Esophagus muscularis mucosa (tissue), 4 donors: ENCODE measurements at places on chromosomes 1 and 21. TPM values are rescaled to one million over a fixed set of nuclear protein-coding genes. Genes with fewer than 3 reads are reported as not detected.

IVL gene
- total RNA-seq: not detected

DNA sequence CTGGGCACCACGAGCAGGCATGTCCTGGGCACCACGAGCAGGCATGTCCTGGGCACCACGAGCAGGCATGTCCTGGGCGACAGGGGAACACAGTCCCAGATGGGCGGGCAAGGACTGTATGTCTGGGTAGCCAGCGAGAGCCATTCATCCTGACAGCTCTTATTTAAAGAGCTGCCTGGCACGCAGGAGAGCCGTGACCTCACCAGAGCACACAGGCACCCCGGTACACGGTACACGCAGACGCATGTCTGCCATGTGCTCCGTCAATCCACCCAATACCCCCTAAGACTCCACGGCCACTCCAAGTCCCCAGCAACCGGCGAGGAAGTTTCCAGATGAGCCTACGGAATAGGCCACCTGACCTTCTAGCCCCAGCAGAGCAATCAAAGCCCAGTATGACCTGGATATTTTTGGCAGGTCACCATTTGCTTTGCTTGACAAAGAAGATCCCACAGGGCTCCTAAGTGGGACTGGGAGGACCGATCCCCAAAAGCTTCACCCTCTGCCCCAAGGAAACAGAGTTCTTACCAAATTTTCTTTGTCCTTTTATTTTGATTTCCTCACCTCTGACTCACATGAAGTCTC lies 51.7 kb downstream of the CASZ1 start:
- H3K27ac ChIP-seq: no peak overlapping the region
- DNase-seq: no peak
- no peaks in the 10 kb centered on the region for H3K36me3 ChIP-seq
- H3K27me3 ChIP-seq: no peaks in the 10 kb centered on the region
- no peaks in the 10 kb centered on the region for H3K4me1 ChIP-seq

MRTO4 gene
- 18.1 TPM for total RNA-seq

GRCh38 chr1:63127376-63127775 lies 195.0 kb upstream of the FOXD3 start:
- no peaks in the 10 kb centered on the region for H3K27me3 ChIP-seq
- no peaks in the 10 kb centered on the region for H3K4me1 ChIP-seq
- no peak for DNase-seq
- no peak overlapping the region for H3K4me3 ChIP-seq
- no peaks in the 10 kb centered on the region for H3K36me3 ChIP-seq

GRCh38 chr1:218865591-218865990 lies 308.1 kb upstream of the LYPLAL1 start:
- no peak for DNase-seq
- H3K4me1 ChIP-seq: no peaks in the 10 kb centered on the region
- H3K36me3 ChIP-seq: no peaks in the 10 kb centered on the region
- H3K4me3 ChIP-seq: no peak overlapping the region

OR10J1 gene
- total RNA-seq: not detected

- H3K4me1 ChIP-seq: no peaks in the 10 kb centered on the region
- H3K27ac ChIP-seq: no peak overlapping the region
- no peak overlapping the region for H3K4me3 ChIP-seq
These were observed 184.9 kb downstream of the IGSF21 start for GRCh38 chr1:18292531-18292930.

ADCY10 gene
- under 0.01 TPM for total RNA-seq

ELK4 gene
- total RNA-seq: 18.7 TPM

DNA sequence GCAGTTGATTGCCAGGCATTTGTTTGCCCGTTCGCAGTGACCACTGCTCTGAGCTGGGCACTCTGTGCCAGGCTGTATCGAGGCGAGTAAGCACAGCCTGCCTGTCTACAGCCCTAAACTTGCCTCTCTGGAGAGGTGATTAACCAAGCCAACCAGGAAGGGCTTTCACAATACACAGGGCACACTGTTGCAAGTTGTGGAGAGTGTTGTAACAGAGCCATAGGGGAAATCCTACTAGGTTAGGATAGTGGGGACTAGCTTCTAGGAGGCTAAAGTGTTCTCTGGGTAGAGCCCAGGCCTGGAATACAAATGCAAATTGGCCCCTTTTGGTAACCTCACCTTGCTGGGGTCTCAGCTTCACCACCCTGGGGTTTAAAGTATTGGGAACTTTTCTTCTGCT lies 23.8 kb downstream of the PRDM2 start:
- no peaks in the 10 kb centered on the region for H3K27me3 ChIP-seq
- H3K36me3 ChIP-seq: peaks cover 5% of the 10 kb centered on the region
- no peak overlapping the region for H3K27ac ChIP-seq

GRCh38 chr1:183023601-183024316 lies 539 bp downstream of the LAMC1 start:
- H3K4me3 ChIP-seq: peak overlapping the region; percentile 92
- H3K27me3 ChIP-seq: no peaks in the 10 kb centered on the region
- no peaks in the 10 kb centered on the region for H3K36me3 ChIP-seq
- H3K4me1 ChIP-seq: peaks cover 52% of the 10 kb centered on the region
- peak overlapping the region; percentile 100 for H3K27ac ChIP-seq

- H3K27me3 ChIP-seq: peaks cover 46% of the 10 kb centered on the region
- H3K4me1 ChIP-seq: no peaks in the 10 kb centered on the region
- H3K4me3 ChIP-seq: no peak overlapping the region
- no peak overlapping the region for H3K27ac ChIP-seq
- H3K36me3 ChIP-seq: no peaks in the 10 kb centered on the region
- DNase-seq: no peak
These were observed 19.5 kb upstream of the PADI1 start for GRCh38 chr1:17185485-17185860.

- peaks cover 76% of the 10 kb centered on the region for H3K4me1 ChIP-seq
- H3K27ac ChIP-seq: peak overlapping the region; percentile 56
- no peak overlapping the region for H3K4me3 ChIP-seq
These were observed 43.3 kb downstream of the GPR3 start for GRCh38 chr1:27435566-27436203.

- no peak overlapping the region for H3K4me3 ChIP-seq
- DNase-seq: no peak
These were observed 73.3 kb downstream of the EVI5 start for GRCh38 chr1:92711473-92712165.

DNA sequence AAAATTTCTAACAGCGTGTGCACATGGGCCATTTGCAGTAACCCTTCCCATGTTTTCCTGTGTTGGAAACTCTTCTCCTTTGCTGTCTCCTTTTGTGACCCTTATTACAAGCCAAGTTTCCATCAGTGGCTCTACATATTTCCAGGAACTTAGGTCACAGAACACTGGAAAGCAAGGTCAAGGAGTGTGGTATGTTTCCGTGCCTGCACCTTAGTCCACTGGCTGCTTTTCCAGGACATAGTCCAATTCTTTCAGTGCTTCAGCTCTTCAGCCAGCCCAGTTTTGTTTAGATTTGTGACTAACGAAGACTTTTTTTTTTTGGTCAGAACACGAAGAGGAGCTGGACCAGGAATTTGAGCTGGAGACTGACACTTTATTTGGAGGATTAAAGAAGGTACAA lies 33.8 kb downstream of the HHAT start:
- no peak overlapping the region for H3K4me3 ChIP-seq
- H3K27me3 ChIP-seq: no peaks in the 10 kb centered on the region
- H3K36me3 ChIP-seq: no peaks in the 10 kb centered on the region
- peak overlapping the region; percentile 64 for H3K27ac ChIP-seq
- H3K4me1 ChIP-seq: peaks cover 16% of the 10 kb centered on the region

TAF12 gene
- 17.6 TPM for total RNA-seq

SPATA21 gene
- total RNA-seq: not detected

LCK gene
- 2.8 TPM for total RNA-seq

- H3K4me3 ChIP-seq: peak within 1 kb of the TSS; percentile 92
- H3K27ac ChIP-seq: peak within 1 kb of the TSS; percentile 85
- H3K36me3 ChIP-seq: no peaks in the 10 kb centered on the region
- no peaks in the 10 kb centered on the region for H3K27me3 ChIP-seq
- peaks cover 35% of the 10 kb centered on the region for H3K4me1 ChIP-seq
These were observed at the start of gene GPR161 for GRCh38 chr1:168136709-168137514. Gene GPR161 (minus strand): TSS chr1:168136930. CDS start chr1:168104850, 32,080 bp downstream.

PLD5 gene
- total RNA-seq: 0.33 TPM

SMPDL3B gene
- total RNA-seq: 0.58 TPM

GRCh38 chr1:41861535-41862383 lies 57.0 kb downstream of the HIVEP3 start:
- no peaks in the 10 kb centered on the region for H3K36me3 ChIP-seq
- peaks cover 5% of the 10 kb centered on the region for H3K4me1 ChIP-seq
- no peak overlapping the region for H3K4me3 ChIP-seq
- no peaks in the 10 kb centered on the region for H3K27me3 ChIP-seq

SPRR4 gene
- total RNA-seq: not detected

LRRIQ3 gene
- 0.17 TPM for total RNA-seq

KIF21B gene
- 2.2 TPM for total RNA-seq

DNA sequence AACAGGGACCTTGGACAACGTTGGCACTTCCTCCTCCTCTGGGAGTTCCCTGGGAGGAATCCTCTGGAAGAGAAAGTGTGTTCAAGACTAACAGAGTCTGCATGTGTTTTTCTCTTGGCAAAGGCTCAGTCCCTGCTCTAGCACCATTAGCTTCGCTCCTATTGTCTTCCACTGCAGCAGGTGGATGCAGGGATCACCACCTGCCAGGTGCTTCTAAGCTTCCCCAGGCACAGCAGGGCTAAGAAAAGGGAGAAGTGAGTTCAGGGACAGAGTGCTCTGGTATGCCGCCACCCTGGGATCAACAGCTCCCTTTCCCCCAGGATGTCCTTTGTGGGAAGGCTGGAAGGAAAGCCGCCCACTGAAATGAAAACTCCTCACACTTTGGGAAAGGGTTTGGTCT lies 43.9 kb upstream of the IL20 start:
- H3K4me1 ChIP-seq: peaks cover 19% of the 10 kb centered on the region
- no peak overlapping the region for H3K4me3 ChIP-seq
- no peak overlapping the region for H3K27ac ChIP-seq
- no peaks in the 10 kb centered on the region for H3K27me3 ChIP-seq
- no peaks in the 10 kb centered on the region for H3K36me3 ChIP-seq

DNA sequence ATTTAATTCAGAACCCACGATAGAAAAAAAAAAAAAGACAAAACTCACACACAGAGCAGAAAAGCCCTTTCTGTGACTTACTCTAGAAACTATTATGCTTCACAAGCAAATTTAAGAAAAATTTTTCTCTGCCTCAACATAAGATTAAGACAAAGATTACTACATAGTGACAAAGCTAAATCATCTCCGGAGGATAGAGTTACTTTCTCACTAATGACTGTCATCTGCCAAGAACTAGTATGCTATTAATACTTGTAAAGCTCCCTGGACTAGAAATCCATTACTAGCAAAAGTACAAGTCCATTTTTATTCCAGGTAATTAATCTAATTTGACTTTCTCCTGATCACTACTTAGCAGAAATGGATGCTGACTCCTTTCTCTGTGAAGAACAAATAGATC lies 25.9 kb downstream of the GREM2 start:
- no peaks in the 10 kb centered on the region for H3K36me3 ChIP-seq
- H3K27me3 ChIP-seq: no peaks in the 10 kb centered on the region
- no peak for DNase-seq
- H3K4me3 ChIP-seq: no peak overlapping the region
- no peaks in the 10 kb centered on the region for H3K4me1 ChIP-seq

DNA sequence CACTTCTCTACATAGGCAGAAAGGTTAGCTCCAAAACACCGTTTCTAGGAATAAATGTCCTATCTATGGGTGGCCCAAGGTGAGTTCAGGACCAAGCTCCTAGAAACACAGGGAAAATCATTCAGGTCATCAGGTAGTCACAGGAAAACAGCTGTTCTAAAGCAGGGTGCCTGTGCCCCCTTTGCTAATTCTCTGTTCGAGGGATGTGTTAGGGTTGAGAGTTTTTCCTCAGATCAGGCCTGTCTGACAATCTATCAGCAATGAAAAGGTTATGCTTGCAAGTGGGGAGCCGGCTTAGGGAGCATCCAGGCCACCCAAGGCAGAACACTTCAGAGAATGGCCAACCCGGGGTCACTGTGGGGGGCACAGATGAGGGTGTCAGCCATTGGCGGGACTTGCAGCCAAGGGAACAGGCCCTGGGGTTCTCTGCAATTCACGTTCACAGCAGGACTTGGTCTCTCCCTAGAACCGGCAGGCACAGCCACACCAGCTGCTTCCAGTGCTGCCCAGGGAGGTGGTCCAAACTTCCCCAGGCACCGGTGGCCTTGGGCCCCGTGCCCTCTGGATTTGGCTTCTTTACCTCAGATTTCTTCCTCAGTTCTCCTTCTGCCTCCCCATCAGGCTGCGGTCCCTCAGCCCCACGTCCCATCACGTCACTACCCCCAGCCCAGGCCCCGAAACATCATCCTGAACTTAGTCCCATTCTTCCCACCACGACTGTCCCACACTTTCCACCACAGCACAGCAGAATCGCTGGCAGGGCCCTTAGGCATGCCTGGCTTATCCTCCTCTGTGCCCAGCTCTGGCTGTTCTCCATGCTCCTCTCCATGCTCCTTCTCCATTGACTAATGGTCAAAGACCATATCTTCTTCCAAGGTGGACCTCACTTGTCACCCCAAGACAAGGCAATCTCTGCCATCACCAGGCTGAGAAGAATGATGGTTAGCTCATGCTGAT lies 11.0 kb downstream of the CD2 start:
- DNase-seq: no peak
- H3K27ac ChIP-seq: no peak overlapping the region
- no peaks in the 10 kb centered on the region for H3K36me3 ChIP-seq
- H3K4me1 ChIP-seq: no peaks in the 10 kb centered on the region
- no peak overlapping the region for H3K4me3 ChIP-seq

GRCh38 chr1:38266197-38266520 lies 219.6 kb upstream of the POU3F1 start:
- H3K36me3 ChIP-seq: no peaks in the 10 kb centered on the region
- no peaks in the 10 kb centered on the region for H3K4me1 ChIP-seq
- no peak overlapping the region for H3K27ac ChIP-seq
- H3K4me3 ChIP-seq: no peak overlapping the region
- H3K27me3 ChIP-seq: no peaks in the 10 kb centered on the region

C1orf94 gene
- total RNA-seq: 0.13 TPM

UBE2U gene
- total RNA-seq: not detected

IFI44L gene
- total RNA-seq: 15.4 TPM

- H3K27ac ChIP-seq: no peak overlapping the region
- no peak overlapping the region for H3K4me3 ChIP-seq
- H3K4me1 ChIP-seq: no peaks in the 10 kb centered on the region
These were observed 199.7 kb downstream of the TBX15 start for GRCh38 chr1:118788463-118788862.

DNA sequence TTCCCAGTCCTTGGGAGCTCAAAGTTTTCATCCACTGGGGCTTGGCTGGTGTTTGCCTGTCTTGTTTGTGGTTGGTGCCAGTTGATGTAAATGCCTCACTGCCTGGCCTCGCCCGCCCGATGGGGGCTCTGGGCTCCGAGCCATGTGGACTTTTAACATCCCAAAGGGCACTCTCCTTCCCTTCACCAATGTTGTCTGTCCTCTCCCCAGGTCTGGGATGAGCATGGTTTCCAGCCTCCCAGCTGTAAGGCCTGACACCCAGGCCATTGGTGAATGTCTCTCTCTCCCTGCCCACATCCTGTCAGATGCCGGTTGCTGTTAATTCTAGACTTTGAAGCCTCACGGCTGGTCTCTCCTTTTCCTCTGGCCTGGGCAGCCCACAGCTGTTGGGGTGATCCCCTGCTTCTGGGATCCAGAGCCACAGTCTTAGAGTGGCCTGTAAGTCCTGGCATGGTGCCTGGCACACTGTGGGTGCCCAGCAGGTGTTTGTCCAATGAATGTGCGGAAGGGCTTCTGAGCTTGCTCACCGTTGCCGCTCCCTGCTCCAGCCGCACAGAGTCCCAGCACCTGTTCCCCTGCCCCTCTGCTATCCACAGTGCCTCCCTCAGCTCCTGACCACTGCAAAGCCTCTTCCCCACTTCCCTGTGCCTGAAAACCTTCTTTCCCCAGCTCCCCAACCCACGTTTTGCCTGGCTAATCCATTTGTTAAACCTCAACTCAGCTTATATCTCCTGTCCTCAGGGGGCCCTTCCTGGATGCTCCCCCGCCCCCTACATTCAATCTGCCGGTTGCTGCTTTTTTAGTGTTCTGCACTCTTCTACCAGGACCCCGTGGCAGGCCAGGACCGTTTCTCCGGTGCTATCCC lies 3.3 kb upstream of the C1orf174 start:
- H3K27me3 ChIP-seq: no peaks in the 10 kb centered on the region
- DNase-seq: no peak
- H3K27ac ChIP-seq: no peak overlapping the region
